Keratinocyte (primary cell): ENCODE measurements at places on chromosomes 6 and 20. TPM values are rescaled to one million over a fixed set of nuclear protein-coding genes. Genes with fewer than 3 reads are reported as not detected.

DNA sequence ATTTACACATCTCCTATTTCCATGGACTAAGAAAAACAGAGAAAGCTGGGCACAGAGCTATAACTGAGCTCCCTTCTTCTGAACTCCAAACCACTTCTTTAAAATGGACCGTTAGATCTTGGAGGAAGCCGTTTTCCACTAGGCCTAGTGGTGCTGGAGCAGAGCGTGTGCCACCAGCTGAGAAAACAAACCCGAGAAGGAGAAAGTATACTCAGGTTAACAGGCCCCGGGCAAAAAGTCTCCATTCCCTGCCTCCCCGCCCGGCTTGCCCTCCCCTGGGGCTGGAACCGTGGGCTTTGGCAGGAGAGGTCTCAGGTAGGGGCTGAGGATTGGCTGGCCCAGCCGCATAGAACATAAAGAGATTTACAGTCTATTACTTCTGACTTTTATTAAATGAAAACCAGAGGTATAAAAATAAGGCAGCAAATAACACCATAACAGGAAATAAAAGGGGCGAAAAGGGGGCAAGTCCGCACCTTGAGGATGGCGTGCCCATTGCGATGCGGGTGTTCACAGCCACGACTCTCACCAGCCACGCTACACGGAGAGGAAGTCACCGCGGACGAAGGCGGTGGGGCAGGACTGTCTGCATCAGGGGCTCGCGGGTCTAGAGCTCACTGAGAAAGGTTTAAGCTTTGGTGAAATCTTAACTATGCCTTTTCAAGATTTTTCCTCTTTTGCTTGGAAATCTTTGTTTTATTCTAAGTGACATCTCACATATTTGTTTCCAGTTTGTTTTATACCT is 191.2 kb upstream of the GMDS start:
- DNase-seq: no peak

GRCh38 chr6:111727041-111727440 is 121.4 kb upstream of the TRAF3IP2 start:
- no peak for DNase-seq

- no peak for DNase-seq
Measured at GRCh38 chr6:2891768-2892170, 11.3 kb downstream of the SERPINB9 start.

DNA sequence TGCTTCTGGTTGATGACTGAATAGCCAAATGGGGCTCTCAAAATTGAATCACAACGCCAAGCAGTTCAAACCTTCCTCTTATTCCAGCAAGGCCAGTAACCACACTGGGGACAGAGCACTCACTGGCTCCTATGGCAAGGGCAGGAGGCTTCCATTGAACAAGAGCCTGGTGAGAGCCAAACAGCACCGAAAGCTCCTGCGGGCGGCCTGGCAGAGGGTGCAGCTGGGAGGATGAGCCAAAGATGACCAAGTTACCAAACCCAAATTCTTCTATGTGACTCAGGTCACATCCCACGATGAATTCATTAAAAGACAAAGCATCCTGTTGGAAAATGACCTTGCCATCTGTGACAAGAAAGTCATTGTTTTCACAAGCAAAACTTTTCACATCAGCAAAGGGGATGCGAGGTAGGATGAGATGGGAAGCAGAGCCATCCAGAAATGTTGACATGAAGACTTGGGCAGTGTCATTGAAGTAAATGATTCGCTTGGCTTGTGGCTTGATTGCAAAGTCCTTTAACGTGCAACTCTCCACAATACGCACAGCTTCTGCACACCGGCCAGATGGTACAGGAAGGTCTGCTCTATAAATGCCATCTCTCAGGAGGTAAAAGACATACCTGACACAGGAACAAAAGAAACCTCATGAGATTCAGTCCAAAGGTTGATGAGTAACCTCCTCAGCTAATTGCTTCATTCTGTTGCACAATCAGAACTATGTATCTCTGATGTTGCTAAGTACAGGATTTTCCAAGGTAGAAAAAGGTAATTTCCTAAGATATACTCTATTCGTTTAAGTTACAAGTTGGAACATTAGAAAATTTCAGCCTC is 36.3 kb downstream of the ROS1 start:
- peak; percentile 30 for DNase-seq

GRCh38 chr20:38248133-38248532 is 12.4 kb downstream of the KIAA1755 start:
- DNase-seq: no peak

DNA sequence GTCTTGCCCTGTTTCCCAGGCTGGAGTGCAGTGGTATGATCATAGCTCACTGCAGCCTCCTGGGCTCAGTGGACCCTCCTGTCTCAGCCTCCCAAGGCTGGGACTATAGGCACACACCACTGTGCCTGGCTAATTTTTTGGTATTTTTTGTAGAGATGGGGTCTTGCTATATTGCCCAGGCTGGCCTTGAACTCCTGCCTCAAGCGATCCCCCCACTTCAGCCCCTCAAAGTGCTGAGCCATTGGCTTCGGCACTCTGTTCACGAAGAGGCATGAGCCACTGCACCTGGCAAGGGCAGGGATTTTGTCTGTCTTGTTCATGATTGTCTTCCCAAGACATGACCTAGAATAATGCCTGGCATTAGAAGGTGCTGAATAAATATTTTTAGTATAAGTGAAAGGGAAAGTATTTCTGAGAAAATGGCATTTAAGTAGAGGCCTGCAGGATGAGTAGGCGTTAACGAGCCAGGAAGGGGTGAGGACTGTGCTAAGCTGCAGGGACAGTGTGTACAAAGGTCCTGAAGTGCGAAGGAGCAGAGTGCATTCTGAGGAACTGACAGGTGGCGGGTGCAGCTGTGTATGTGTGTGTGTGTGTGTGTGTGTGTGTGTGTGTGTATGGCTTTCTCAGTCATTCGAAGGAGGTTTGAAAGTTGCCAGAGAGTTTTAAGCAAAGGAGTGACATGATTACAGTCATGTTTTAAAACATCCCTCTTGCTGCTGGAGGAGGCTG is 43.0 kb downstream of the VEGFA start:
- DNase-seq: no peak

GRCh38 chr6:169092375-169092774 is 161.3 kb downstream of the THBS2 start:
- no peak for DNase-seq

GRCh38 chr20:48839154-48839917 is 11.5 kb upstream of the PREX1 start:
- DNase-seq: no peak

DNA sequence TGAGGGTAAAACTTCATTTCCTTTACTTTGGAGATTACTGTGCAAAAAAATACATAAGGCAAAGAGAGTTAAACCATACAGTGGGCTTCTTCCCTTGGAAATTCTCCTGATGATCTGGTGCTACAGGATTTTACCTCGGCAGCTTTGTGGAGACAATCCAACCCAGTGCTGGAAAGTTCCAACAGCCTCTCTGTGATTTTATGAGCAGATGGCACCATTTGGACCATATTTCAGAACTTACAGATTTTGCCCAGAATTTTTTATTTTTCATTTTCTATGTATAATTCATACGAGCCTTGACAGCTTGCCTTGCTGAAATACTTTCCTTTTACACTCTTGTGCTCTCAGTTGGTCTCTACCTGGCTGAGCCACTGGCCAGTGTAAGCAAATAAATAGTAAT is 43.3 kb upstream of the TNFRSF21 start:
- DNase-seq: no peak

- no peak for DNase-seq
Measured at GRCh38 chr6:15036690-15037245, 209.1 kb upstream of the JARID2 start.

- no peak for DNase-seq
Measured at GRCh38 chr6:48511378-48511777, 400.4 kb upstream of the PTCHD4 start.

GRCh38 chr20:9322661-9323060 is 191.7 kb upstream of the LAMP5 start:
- no peak for DNase-seq

GRCh38 chr6:52376763-52377162 is 14.8 kb downstream of the PAQR8 start:
- no peak for DNase-seq

- no peak for DNase-seq
Measured at GRCh38 chr6:13528232-13528631, 40.8 kb upstream of the GFOD1 start.

- DNase-seq: no peak
Measured at GRCh38 chr20:51160821-51161220, 137.9 kb upstream of the KCNG1 start.

GRCh38 chr6:140178520-140178919 is 804.1 kb upstream of the CITED2 start:
- no peak for DNase-seq

GRCh38 chr6:136347847-136348246 is 58.2 kb upstream of the BCLAF1 start:
- no peak for DNase-seq

DNA sequence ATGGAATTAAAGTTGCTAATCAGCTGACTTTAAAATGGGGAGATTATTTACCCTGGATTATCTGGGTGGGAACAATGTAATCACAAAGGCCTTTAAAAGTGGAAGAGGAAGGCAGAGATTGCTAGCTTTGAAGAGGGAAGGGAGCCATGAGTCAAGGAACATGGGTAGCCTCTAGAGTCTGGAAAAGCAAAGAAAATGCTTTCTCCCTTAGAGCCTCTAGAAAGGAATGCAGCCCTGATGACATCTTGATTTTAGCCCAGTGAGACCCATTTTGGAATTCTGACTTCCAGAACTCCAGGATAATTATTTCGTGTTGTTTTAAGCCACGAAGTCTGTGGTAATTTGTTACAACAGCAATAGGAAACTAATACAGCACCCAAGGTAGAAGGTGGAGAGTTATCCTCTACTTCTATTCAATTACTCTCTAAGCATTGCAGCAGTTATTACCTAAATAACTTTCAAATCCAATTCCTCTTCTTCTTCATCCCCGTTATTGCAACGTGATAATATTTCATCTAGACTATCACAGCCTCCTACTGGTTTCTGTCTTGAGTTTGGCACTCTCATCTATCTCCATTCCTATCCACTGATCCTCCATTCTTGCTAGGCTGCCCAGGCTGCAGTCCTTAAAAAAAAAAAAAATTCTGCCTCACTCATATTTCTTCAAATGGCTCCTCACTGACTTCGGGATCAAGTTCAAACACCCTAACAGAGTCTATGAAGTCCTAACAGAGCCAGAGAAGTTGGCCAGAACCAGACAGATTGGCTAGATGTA is 224.3 kb downstream of the BTBD9 start:
- no peak for DNase-seq

DNA sequence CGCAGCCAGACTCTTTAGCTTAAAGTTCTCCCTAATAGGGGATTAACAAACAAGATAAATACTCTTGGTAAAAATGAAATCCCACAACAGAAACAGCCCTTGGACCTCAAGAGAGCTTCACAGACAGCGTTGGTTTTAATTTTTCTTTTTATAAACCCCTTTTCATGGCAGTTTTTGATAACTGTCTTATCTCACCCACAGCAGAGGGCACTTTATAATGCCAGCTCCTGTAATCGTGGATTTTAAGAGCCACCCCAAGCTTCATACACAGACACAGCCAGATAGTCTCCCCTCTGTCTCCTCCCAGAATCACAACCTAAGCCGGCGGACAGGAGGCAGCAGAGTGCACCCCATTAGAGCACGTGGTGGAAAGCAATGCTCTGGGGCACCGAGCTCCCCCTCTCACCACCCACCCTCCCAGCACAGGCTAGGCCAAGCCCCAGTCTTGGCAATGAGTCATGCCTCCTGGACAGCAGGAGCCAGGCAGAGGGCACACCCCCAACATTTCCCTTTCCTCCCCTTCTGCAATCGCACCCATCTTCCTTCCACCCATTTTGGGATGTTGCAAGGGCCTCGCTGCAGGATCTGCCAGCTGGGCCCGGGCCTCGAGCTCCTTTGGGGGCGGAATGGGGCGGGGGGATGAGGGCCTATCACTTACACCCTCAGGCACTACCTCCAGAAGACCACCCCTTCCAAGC is 2.4 kb downstream of the JAG1 start:
- DNase-seq: peak; percentile 82

DNA sequence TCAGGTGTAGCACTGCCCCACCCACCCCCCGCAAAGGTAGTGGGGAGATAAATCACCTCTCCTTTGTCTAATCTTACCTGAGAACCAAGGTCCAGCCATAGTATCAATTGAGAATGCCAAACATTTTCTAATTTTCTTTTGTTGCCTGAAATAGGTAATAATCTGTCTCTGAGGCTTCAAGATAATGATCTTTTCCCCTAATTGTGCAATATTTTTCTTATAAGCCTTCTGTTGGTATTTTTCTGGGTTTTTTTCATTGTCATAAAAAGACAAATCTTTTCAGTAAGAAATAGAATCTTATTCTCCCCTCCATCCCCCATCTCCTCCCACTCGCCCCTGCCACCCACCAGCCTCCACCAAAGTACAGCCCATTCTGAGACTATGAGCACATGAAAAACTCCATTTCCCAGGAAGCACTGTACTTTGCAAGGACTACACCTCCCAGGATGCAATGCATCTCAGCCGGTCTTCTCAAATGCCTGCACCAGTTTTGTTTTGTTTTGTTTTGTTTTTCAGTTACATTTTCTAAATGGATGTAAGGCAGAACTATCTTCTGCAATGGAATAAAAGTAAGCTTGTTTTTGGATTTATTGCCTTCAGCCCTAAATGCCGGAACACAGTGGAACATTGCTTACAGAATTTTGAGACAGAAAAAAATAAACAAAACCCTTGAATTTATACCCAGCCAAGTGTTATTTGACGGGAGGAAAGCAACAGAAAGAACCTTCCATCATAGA is 268.0 kb downstream of the TFAP2A start:
- DNase-seq: no peak

DNA sequence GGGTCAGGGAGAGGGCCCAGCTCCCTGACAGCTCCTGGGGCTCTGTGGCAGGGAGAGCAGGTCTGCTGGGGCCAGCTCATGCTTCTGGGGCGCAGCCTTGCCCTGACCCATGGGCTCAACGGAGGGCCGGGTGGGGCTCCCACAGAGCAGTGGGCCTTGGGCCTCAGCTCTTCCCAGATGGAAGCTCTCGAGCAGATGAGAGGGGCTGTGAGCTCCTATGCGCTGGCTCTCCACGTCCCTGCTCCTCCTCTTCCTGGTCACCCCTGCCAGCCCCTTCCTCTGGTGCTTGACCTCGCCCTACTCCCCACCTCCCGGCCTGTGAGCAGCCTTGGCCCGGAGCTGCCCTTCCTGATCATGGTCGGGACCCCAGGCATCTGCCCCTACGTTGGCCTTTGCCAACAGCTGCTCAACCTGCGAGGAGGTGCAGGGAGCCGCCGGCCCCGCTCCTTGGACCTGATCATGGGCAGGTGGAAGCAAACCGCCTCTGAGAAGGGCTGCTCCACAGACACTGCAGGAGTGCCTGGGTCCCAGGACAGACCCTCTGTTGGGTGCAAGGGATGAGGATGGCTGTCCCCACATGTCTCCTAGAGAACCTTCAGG is 26.8 kb upstream of the GATA5 start:
- DNase-seq: no peak

- no peak for DNase-seq
Measured at GRCh38 chr20:12203981-12204380, 286.3 kb downstream of the BTBD3 start.

- no peak for DNase-seq
Measured at GRCh38 chr6:125910527-125910926, 46.0 kb upstream of the HINT3 start.

MROH8 gene
- 0.39 to 0.73 TPM (median 0.46 TPM) in 3 replicates for polyA plus RNA-seq

PRICKLE4 gene
- 0.13 to 0.61 TPM (median 0.32 TPM) in 3 replicates for polyA plus RNA-seq

RIPOR2 gene
- polyA plus RNA-seq: 0.01 to 0.07 TPM (median 0.01 TPM) in 3 replicates

TRIM38 gene
- 5.2 to 7.8 TPM (median 6.7 TPM) in 3 replicates for polyA plus RNA-seq

PAX1 gene
- polyA plus RNA-seq: not detected in 3 replicates

DCDC2 gene
- 0.03 to 0.10 TPM (median 0.08 TPM) in 3 replicates for polyA plus RNA-seq

DCBLD1 gene
- 15.8 to 21.7 TPM (median 21.0 TPM) in 3 replicates for polyA plus RNA-seq
